ENCODE measurements at places on chromosomes 3 and 15.

DNA sequence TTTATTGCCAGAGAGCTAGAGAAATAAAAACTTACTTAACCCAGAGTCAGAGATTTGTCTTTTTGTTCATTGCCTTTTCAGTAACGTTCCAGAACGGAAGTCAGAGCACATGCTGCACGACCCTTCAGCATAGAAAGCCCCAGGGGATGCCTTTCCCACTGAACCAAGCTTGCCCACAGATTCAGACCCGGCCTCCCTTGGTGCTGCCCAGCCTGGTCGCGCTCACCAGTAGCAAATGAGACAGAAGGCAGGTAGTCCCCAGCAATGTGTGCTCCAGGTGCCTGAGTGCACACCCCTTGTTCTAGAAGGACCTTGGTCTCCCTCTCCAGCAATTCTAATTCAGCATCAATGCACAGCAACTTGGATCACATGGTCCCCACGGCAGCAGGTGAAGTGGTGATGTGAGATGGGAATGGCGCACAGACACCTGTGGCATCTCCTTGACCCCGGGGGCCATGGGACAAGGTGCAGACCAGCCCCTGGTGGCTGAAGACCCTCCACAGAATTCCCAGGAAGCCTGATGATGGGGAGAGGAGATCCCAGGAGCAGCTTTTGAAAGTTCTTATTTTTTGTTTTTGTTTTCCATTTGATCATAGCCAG, 91.8 kb upstream of the IQSEC1 start:
- peak; percentile 66 for DNase-seq

DNA sequence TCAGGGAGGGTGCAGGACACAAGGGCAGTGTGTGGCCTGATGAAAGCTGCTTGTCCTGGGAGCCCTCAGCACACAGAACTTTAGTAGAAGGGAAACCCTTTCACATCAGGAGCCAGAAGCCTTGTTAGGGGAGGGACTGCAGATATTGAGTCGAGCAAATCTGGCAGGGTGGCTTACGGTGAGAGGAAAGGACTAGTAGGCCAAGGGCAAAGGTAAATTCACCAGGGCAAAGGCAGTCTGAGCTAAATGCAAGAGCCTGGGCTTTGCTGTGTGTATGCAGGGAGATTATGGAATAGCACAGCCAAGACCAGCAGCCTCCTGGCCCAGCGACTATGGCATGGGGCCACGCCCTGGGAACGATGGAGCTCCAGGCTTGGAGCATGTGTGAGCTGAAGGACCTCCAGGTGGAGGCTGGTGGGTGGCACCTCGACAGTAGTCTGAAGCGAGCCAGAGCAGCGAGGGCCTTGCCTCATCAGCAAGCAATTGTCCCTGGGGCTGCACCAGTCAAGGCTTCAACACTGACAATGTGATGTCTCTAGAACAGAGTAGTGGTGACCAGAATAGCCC, 76.1 kb downstream of the CCR1 start:
- DNase-seq: no peak

DNA sequence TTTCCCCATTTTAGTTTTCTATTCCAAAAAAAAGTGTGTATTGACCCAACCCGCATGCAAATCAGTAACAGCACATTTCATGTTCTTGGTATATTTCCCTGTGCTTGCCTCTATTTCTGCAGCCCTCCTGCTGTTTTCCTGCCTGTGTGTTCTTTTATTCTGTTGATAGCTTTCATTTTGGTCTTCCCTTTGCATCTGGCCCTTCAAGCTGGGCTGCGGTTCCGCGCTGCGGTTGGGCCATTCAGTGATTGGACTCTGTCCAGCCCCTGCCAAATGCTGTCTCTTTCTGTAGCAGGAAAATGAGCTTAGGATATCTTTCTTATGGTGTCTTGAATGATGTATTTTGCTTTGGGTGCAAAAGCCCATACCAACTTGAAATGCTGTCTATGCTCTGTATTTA, 49.9 kb downstream of the ZNF621 start:
- DNase-seq: no peak

DNA sequence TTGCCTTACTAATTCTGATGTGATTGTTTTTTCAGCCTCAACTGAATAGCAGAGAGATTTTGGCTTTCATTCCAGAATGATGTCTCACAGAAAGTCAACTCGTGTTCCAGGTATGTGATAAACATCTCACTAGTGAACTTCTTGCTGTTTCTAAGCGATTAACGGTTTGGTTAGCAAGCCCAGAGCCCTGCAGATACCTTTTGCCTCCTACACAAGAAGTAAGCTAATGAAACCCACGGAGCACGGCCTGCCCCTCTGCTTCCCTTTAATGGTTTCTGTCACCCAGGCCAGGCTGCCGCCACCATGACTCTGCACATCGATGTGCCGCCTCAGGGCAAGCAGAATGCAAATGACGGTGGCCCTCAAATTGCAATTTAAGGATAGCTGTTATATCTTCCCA, 155.9 kb upstream of the ICE2 start:
- no peak for DNase-seq

- no peak for DNase-seq
Measured at GRCh38 chr3:171113716-171114115, 87.2 kb upstream of the SLC2A2 start.

- DNase-seq: no peak
Measured at GRCh38 chr15:43134157-43134635, 810 bp downstream of the TMEM62 start.

DNA sequence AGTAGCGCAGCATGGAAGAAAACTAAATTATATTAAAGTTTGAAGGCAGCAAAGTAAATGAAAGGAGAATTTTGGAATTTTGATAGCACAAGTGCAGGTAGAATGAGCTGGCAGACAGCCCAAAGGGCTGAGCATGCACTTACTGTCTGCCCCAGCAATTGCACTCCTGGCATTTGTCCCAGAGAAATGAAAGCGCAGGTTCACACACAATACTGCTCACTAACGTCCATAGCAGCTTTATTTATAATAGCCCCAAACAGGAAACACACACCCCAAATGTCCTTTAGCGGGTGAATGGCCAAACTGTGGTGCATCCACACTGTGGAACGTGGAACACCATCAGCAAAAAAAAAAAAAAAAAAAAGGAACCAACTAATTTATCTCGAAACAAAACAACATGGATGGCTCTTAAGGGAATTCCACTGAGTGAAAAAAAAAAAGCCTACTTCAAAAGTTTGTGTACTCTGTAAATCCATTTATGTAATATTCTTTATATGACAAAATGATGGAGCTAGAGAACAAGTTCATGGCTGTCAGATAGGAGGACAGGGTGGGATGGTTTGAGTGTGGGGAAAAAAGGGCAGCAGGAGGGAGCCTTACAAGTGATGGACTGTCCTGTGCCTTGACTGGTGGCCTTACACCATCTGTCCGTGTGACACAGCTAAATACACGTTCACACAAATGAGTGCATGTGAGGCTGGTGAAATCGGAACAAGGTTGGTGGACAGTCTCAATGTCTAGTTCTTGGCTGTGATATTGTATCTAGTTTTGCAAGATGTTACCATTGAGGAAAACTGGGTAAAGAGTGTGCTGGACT, 6.0 kb upstream of the TM2D3 start:
- no peak for DNase-seq

- DNase-seq: no peak
Measured at GRCh38 chr15:38042707-38043445, 108.4 kb downstream of the TMCO5A start.

DNA sequence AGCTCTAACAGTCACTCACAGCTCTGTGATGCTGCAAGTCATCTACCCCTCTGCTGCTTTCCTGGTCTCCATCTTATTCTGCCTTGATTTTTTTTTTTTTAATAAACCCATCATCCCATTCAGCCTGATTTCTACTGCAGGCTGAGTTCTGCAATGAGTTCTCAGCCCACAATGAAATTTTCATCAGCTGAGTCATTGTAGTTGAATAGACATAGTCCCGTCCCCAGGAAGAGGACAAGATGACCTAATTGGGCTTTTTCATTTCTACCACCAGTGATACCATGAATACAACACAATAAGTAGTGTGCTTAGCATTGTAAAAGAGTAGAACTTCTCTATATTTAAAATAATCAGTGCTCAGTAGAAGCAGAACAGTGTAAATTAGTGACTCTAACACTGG, 59.3 kb downstream of the C3orf85 start:
- no peak for DNase-seq

- DNase-seq: no peak
Measured at GRCh38 chr15:59401824-59402569, 29.3 kb upstream of the MYO1E start.

- no peak for DNase-seq
Measured at GRCh38 chr3:48587686-48588085, 7.4 kb downstream of the COL7A1 start.

- no peak for DNase-seq
Measured at GRCh38 chr15:43901495-43901894, 74.7 kb downstream of the WDR76 start.

DNA sequence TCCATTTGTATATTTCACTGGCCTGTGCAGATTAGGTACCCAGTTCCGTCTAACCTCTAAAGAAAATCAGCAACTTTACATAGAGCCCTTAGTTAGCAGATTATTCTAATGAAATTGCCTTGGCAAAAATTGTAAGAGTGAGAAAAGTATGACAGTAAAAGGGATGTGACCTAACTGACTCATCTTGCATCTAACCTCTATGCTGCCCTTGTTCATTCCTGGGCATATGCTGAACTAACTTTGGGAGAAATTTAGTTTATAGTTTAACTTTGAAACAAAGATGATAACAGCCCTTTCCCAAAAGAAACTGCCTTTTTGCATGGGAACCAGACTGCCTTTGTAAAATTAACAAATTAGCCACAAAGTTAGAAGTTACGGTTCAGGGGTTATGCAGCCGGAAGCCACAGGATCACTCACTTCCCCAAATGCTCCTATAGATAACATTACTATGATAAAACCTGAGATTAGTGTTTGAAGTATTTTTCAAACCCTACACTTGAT, 839.8 kb upstream of the ALCAM start:
- no peak for DNase-seq

DNA sequence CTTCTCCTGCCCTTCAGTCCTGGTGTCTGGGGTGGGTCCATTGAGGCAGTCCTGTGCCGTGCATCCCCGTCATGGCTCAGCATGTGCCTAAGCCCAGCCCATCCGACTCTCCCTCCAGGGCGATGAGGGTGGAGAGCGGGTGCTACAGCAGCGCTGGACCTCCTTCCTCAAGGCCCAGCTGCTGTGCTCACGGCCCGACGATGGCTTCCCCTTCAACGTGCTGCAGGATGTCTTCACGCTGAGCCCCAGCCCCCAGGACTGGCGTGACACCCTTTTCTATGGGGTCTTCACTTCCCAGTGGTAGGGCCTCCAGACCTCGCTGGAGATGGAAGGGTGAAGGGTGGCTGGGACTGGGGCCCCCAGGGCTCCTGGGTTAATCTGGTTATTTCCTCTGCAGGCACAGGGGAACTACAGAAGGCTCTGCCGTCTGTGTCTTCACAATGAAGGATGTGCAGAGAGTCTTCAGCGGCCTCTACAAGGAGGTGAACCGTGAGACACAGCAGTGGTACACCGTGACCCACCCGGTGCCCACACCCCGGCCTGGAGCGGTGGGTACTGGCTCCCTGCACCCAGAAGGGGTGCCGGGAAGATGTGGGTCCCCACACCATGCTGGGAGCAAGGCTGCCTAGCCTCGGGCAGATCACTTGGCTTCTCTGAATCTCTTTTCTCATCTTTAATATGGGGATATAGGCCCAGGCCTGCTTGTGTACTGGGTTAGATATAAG, 10.1 kb downstream of the CIB1 start:
- no peak for DNase-seq
